ENCODE measurements at places on chromosomes 16 and 17. TPM values are rescaled to one million over a fixed set of nuclear protein-coding genes. Genes with fewer than 3 reads are reported as not detected.

Gene TPPP3
- 0.19 TPM for total RNA-seq

DNA sequence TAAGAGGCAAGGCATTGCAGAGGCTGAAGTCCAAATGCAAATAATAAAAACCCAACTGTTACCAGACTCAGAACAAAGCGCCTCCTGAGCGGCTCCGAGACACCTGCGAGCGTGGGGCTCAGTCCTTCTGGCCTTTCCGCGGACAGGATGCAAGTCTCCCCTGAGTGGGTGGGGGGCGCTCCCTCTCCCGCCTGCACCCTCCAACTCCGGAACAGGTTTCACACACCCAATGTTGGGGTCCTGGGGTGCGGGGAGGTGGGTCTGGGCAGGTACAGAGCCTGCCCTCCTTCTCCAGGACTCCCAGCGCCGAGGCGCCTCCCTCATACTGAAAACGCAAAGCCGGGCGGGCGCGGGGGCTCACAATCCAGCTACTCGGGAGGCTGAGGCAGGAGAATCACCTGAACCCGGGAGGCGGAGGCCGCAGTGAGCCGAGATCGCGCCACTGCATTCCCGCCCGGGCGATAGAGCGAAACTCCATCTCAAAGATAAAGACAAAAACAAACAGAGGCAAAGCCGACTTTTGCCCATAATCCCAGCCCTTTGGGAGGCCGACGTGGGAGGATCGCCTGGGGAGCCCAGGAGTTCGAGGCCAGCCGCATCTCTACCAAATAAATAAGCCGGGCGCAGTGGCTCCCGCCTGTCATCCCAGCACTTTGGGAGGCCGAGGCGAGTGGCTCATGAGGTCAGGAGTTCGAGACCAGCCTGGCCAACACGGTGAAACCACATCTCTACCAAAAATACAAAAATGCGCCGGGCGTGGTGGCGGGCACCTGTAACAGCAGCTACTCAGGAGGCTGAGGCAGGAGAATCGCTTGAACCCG lies 893 bp downstream of the GINS2 start:
- DNase-seq, result no peak

Gene ITGAL
- total RNA-seq, result not detected

Gene SMARCD2
- total RNA-seq, result 78.8 TPM

Gene SRL
- 0.51 TPM for total RNA-seq

Gene RASD1
- 6.3 TPM for total RNA-seq

DNA sequence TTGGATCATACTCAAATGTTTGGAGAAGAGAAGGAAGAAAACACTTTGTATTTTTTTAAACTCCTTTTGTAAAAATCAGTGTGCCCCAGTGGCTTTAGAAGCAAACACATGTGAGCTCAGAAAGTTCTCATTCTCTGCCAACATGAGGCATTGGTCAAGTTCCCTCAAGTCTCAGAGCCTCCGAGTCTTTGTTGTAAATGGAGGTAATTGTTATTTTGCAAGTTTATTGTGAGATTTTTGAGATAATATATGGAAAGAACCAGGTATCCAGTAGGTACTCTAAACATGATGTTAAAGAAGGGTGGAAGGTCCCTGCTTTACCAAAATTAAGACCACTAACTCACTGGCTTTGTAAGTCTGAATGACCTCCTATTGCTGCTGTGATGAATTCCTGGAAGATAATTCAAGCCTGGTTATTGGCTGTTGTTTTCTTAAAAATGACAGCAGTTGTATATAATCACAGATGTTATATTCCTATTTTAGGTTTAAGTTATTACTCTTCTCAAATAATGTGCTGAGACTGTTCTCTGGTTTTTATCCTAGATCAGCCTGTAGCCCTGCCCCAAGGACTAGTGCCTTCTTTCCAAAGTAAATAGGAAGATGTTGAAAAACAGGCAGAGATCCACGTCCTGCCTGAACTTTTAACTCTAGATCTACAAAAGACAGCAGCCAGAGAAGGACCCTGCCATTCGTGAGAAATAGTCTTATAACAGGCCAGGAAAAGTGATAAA lies 2.4 kb downstream of the HLF start:
- no peak for DNase-seq

GRCh38 chr16:77816293-77816692 lies 27.9 kb downstream of the VAT1L start:
- peak; percentile 39 for DNase-seq

GRCh38 chr17:70976447-70976846 lies 807.1 kb downstream of the KCNJ2 start:
- DNase-seq, result no peak

DNA sequence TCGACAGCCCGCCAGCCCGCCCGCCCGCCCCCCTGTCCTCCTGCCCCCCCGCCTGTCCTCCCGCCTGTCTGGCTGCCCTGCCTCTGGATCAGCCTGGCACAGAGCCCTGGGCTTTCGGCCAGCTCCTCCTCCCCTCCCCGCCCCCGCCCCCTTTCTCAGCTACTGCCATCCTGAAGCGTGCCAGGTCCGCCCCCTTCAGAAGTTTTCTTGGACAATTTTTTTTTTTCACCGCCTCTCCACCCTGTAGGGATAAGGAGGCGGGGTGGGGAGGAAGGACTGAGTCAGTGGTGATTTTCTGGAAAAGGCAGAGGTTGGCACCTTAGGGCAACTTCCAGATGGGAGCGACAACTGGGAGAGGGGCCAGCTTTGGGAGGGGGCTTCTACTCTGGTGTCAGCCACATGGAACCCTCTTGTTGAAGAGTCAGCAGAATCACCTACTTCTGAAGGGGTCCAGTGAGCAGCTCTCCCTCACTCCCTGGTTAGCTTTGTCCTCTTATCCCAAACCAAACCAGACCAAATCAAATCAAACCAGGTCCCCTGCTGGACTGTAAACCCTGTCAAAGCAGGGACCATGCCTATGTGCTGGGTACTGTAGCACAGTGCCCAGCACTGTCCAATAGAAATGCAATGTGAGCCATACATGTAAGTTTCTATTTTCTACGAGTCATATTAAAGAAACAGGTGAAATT lies 19.7 kb downstream of the IGF2BP1 start:
- peak; percentile 82 for DNase-seq

DNA sequence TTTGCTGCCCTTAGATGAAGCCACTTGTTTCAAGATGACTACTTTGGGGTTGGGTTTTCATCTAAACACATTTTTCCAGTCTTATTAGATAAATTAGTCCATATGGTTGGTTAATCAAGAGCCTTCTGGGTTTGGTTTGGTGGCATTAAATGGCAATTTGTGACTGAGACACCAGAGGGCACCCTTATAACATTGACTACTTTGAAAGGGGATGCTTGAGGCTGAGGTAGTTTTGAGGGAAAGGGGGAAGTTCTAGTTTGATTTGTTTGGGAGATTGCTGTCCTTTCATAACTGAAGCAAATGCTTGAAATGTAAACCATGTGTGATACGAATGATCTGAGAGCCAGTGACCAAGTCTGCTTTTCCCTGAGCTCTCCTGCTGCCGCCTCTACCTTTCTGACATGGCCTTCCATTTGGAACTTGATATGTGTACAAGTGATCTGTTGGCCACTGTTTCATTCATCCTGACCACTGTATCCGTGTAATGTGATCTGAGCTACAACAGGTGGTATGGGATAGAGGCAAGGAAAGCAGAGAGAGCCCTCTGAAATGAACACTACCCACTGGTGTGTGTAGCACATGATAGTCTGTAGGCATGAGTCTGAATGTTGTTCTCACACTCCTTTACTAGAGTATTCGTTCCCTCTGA lies 5.8 kb upstream of the RARA start:
- peak; percentile 86 for DNase-seq

DNA sequence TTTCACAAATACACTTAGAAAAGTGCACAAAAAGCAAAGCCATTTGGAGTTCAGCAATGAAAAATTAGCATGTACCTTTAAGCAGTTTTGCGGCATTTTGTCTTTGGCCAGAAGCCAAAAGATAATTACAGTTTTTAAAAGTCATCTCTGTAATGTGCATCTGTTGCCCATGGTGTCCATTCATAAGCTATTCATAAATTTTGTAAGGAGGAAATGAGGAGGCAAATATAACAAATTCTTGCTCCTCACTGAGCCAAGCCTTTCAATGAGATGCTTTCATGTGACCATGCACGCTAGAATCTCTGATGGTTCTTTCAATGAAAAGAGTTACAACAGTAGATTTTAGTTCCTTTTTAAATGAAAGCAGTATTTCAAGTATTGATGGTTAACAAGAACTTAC lies 247.1 kb upstream of the MON1B start:
- no peak for DNase-seq

GRCh38 chr16:68231384-68232136 lies 4.4 kb downstream of the ESRP2 start:
- no peak for DNase-seq

Gene ARL5C
- total RNA-seq, result not detected

GRCh38 chr16:71536752-71537499 lies 10.7 kb downstream of the CHST4 start:
- no peak for DNase-seq

Gene TNFRSF13B
- not detected for total RNA-seq

- no peak for DNase-seq
Measured at GRCh38 chr17:4708436-4708835, 2.0 kb upstream of the ARRB2 start.

- DNase-seq, result no peak
Measured at GRCh38 chr16:3000540-3000939, 12.2 kb upstream of the CLDN9 start.

- no peak for DNase-seq
Measured at GRCh38 chr17:8148560-8148959, 3.6 kb downstream of the PER1 start.

DNA sequence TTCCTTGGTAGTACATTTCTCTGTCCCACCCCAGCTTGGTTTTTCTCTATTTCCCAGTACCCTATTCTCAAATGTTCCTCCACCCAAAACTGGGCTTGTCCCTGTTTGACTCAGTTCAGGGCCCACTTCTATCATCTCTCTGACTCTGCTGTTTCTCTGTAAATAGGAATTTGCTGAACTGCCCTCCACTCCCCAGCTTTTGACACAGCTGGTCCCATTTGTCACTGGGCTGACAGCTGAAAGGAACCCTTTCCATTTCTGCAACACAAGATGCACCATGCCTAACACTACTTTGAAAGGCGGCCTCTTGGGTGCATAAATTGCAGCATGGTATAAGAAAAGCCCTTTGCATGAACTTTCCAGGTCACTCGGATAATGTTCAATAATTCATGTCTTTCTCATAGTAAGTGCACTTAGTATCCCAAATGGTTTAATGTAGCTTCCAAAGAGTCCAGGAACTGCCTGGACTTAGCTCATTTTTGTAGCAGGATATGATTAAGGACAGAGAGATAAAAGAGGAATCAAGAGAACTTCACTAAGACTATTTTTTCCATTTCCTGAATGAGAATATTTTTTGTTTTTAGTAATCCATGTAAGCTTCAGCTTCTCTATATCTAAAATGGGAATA lies 256.7 kb downstream of the CDH11 start:
- DNase-seq, result no peak

DNA sequence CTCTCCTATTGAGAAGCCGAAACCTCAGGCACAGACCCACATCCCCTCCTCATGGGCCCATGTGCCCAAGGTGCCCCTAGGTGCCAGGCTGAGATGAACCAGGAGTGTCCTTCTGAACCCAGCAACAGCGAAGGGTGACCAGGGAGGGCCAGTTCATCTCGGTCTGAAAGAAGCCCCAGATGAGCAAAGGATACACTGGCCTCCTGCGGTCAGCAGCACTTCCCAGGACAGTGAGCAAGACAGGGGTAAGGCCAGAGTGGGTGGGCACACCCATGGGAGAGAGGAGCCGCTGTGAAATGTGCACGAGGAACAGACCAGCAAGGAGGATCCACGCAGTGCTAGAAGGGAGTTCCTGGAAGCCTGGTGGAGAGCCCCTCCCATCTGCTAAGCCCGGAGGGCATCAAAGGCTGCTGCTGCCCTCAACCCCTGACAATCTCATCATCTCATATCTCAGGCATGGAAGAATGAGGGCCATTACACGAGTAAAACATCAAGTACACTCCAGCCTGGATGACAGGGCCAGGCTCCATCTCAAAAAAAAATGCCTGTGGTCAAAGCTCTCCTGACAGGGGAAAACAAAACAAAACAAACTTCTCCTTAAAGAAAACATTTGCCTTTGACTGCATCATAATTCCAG lies 3.3 kb upstream of the HBZ start:
- DNase-seq, result no peak

- no peak for DNase-seq
Measured at GRCh38 chr17:44338702-44339101, 6.4 kb upstream of the GRN start.

Gene GSG1L
- not detected for total RNA-seq

DNA sequence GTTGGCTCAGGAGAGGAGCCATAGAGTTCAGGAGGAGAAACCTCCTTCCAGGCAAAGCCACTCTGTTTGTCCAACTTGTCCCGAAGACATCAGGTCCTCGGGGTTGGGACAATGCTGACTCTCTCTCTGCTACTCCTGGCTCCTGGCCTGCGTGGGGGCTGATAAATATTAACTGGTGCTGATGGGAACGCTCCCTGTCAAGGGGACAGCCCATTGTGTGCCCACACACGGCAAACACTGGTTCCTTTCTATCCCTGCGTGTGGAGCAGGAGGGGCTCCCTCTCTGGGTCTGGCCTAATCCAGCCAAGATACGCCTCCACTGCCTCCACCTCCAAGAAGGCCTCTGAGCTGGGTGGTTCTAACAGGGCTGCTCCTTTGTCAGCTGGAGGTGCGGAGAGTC lies 4.4 kb downstream of the KIF19 start:
- no peak for DNase-seq

DNA sequence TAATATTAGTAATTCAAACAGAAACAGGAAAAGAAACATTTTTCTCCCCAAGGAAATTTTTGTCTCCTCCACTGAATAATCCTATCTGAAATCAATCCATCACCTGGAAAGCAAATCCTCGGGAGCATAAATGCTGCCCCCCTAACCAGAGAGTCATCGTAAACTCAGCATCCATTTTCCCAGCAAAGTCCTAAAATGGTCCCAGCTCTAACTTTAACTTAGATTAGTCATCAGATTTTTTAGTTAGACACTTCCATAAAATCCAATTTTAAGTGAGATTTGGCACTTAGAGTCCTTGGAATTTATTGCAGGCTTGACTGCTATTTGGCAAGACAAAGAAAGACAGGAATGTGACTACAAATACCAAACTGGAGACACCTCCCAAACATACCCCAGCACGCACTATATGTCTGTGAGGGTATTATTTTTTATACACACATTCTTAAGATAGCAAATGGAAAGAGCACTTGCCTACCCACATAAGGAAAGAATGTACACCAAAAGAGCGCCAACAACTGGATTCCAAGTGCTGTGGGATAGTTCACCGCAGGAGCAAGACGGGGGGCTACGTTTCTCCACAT lies 15.4 kb downstream of the SCO1 start:
- DNase-seq, result no peak

Gene LRRC75A
- 2.6 TPM for total RNA-seq

Data from dermis blood vessel endothelial cell (primary cell).